ENCODE measurements at places on chromosomes 2 and 18. TPM values are rescaled to one million over a fixed set of nuclear protein-coding genes. Genes with fewer than 3 reads are reported as not detected.
A peak's percentile ranks its signal among the peaks of the same experiment; 100 is the strongest.

Gene FBLN7
- total RNA-seq: 0.59 TPM

DNA sequence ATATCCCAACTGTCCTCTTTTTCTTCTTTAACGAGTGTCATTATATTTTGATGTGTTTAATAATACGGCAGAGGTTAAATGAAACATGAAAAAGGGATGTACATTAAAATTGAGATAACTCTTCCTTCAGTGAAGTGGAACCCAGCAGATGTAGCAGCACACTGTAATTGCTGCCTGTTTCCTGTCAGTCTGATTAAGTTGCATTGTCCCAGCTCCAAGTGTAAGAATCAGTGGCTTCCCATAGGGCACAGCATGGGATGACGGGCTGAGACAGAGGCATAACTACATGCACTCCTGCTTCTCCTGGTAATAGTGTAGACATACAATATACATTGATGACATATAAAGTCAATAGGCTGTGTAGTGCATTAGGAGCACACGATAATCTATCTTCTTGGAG lies 175.8 kb upstream of the TCF4 start:
- no peak for DNase-seq

DNA sequence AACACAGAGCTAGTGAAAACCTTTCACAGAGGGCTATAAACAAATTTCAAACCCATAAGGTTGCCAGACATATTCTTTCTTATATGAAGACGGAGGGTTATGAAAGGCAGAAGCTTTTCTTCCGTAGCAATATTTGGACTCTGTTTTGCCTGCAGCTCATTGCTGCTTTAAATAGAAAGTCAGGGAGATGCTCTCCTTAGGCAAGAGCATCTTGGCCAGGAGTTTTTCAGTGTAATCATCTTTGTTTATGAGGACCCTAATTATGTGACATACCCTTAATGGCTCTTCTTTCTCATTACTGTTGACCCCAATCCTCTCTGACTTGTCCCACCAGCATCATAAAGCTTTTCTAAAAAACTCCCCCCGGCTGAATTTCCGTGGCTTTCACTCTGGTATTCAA lies 433.4 kb upstream of the NRXN1 start:
- no peak for DNase-seq

- DNase-seq: no peak
Measured at GRCh38 chr2:100141906-100142305, 484 bp downstream of the AFF3 start.

DNA sequence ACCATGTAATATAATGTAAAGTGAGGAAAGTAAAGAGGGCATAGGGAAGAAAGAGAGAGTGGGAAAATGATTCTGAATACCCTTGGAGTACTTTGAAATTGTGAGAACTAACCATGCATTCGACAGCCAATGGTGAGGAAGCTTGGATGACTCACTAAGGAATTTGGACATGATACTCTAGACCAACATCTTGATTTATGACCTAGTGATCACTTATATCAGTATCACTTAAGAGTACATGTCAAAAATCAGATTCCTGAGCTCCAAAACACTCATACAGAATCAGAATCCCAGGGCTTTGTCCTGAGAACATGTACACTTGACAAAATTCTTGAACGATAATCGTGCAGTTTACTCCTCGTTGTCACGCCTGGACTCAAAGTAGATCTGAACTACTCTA lies 1899.8 kb upstream of the PIK3C3 start:
- no peak for DNase-seq

Gene SERPINB13
- not detected for total RNA-seq

DNA sequence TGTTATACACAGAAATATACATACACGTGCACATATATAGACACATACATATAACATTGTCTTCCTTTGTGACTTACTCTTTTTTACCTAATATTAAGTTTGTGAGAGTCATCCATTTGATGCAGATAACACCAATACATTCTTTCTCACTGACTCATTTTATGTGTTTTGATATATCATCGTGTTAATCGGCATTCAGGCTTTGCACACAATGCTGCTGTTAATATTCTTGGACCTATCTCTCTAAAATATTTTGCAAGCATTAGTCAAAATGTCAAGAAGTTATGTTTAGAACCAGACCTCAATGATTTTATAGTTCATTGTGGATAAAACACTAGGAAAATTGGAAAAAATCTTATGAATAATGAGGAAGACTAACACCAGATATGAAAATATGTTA lies 441.1 kb downstream of the LRATD1 start:
- no peak for DNase-seq

Gene DNER
- total RNA-seq: 0.13 TPM

DNA sequence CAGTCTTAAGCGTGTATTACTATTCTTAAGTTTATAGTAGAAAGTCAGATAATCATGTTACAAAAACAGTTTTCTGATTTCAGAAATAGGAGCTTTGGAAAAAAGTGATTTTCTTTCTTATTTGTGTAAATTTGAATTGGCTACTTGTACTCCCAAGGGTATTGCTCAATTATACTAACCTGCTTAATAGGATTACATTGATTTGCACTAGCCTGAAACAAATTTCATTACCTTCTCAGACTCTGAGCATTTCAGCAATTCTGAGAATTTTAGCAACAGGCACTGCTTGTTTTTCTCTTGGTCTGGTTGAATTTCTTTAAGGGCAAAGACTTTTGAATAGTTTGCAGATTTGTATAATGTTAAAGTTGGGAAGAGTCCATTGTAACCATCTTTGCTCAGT lies 87.2 kb upstream of the NXPH2 start:
- no peak for DNase-seq

Gene CDH19
- 13.2 TPM for total RNA-seq

DNA sequence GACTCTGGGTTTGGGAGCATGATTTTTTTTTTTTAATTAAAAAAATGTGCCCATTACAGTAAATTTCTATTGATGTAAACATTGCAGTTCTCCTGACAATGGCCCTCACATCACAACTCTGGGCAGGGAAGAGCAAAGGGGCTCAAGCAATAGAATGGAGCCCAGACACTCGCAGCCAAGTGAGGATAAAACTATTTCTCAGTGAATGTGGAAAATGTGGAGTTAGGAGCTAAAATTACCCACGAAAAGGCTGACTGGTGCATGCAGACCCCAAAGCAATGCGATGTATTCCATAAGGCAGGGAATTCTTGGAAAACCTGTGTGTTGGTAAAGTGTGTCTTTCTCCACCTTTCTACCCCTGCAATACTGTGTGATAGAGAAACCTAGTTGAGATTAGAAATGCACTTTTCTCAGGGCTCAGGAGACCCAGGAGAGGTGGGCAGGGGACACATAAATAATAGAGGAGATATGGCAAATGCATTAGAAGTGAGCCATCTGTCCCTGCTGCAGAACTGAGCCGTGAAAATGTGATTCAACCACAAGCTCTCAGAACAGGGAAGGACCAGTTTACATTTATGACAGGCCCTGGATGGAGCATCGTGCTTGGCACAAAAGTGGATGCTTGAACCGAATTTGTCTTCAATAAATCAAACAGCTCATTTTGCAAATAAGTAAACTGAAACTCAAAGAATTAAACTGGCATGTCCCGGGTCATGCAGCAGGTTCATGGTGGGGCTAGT lies 100.1 kb downstream of the MYCN start:
- no peak for DNase-seq

Gene WDR43
- 22.3 TPM for total RNA-seq

GRCh38 chr2:74958274-74959105 lies at the start of gene POLE4:
Gene POLE4, plus strand, starts transcription at chr2:74958643. Its CDS starts 37 bp downstream, at chr2:74958680.
- DNase-seq: peak; percentile 92

GRCh38 chr2:172403402-172403801 lies 24.0 kb upstream of the ITGA6 start:
- DNase-seq: no peak

Gene EPB41L3
- total RNA-seq: 7.1 TPM

Gene TRAPPC8
- 30.9 TPM for total RNA-seq

- DNase-seq: no peak
Measured at GRCh38 chr2:64142741-64143168, 1.5 kb downstream of the PELI1 start.

- DNase-seq: no peak
Measured at GRCh38 chr2:109369671-109370191, 240.7 kb downstream of the SH3RF3 start.

GRCh38 chr2:8985561-8986326 lies 17.7 kb downstream of the MBOAT2 start:
- no peak for DNase-seq

DNA sequence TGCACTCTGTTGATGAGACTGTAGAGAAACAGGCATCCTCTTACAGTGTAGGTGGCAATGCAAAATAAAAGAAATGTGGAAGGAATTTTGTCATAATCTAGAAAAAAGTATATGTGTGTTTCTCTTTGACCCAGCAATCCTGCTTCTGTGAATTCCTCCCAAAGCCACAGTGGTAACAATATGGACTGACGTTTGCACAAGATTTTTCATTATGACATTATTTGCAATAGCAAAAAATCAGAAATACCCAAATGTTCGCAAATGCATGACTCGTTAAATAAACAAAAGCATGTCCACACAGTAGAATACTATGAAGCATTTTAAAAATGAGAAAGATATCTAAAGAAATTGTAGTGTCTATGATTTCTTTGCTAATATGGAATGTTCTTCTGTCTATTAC lies 255.2 kb upstream of the NRP2 start:
- DNase-seq: no peak

Gene VWA3B
- 0.87 TPM for total RNA-seq

Gene DNAH6
- total RNA-seq: 0.23 TPM

- no peak for DNase-seq
Measured at GRCh38 chr2:185802926-185803325, 64.3 kb downstream of the FSIP2 start.

DNA sequence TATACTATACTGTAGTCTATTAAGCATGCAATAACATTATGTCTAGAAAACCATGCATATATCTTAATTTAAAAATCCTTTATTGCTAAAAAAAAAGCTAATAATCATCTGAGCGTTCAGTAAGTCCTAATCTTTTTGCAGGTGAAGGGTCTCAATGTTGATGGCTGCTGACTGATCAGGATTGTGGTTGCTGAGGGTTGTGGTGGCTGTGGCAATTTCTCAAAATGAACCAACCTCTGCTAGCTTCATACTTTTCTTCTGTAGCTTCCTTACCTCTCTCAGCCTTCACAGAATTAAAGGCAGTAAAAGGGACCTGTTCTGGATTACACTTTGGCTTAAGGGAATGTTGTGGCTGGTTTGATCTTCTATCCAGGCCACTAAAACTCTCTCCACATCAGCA lies 235.8 kb downstream of the NBAS start:
- no peak for DNase-seq

DNA sequence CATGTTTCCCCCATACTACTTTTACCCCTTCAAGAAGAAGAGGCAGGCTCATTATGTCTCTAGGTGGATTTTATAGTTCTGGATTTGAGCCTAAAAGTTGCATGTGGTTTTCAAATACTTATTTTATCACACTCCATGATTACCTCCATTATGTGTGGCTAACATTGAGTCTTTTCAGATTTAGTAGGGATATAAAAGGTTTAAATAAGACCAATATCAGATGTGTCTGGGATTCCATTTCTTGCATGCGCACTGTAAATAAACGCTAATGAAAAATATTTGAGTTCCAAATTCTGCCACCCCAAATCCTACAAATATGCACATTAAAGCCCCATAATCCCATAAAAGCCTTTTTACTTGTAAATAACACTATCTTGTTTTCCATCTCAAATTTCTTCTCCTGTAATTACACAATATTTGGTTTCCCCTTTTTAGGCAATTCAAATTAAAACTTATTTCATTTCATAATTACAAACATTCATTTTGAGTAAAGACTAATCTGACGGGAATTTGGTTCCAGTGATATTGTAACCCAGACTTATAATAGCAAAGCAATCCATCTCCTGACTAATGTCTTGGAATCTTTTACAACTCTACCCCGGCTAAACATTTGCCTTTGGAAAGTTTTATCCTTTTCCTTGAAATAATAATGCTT lies 600.0 kb downstream of the SLC4A3 start:
- DNase-seq: no peak

Gene SERPINB3
- not detected for total RNA-seq

- DNase-seq: no peak
Measured at GRCh38 chr2:10271946-10272345, 30.8 kb upstream of the HPCAL1 start.

DNA sequence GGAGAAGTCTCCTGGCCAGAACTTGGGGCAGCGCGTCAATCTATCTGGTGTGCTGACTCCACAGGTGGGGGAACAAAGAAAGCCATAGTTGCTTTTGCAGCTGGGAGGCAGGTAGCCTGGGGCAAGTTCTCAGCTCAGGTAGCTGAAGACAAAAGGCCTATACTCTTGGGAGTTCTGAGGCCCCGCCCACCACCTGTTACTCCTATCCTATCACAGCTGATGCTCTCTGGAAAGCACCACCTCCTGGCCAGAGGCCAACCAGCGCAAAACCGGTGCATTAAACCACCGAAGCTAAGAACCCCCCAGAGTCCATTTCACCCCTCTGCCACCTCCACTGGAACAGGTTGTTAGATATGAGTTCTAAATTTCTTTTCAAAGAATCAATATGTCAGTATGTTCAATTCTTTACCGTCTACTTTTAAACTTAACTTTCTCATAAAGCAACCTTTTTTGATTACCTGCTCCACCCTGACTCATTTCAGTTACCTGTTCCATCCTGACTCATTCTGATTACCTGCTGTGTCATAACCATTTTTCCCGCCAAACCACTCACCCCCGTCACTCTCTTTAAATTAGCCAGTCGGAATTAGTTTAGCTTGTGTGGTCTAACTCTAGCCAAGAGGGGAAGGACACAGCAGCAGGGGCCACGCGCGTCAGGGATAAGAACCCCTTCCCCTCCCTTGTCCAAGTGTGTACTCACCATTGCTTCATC lies 43.4 kb downstream of the UPP2 start:
- DNase-seq: no peak

Gene DYNAP
- not detected for total RNA-seq

DNA sequence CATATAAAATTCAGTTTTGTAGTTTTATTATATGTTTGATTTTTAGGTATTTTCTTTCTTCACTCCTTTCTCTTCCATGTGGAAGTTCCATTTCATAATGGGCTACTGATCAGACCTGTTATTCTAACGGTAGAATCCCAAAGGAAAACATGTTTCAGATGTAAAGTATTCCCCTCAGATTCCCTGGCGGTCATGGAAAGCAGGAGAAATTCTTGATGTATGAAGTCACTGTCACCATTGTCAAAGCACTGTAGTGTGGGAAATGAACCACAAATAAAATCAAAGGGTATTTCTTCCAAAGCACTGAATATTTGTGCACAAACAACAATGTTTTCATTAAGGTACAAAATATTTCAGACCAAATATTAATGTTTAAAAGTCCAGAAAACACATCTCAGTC lies 237.3 kb upstream of the KLHL14 start:
- DNase-seq: no peak

Gene CD8B2
- not detected for total RNA-seq

DNA sequence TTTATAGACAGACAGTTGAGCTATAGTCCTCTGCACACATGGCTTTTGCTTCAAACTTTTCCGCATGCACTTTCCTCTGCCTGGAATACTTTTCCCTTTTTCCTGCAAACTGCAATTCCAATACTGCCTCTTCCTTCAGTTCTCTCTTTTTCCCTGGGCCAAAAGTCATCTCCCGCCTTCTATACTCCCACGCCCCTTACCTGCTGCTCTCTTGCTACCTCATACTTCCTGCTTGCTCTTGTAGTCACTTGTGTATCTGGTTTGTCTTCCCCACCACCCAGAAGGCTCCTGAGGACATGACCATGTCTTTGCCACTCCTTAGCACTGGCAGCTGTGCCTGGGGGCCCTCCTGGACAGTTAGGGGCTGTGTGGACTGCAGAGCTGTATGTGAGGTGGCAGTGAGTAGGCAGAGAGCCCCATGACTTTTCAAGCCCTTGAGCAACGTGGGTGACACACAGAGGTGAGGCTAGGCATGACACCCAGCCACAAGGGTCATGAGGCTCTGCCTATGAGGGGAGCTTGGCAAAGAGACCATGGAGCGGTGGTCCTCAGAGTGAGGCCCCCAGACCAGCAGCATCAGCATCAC lies 23.2 kb downstream of the SPEG start:
- DNase-seq: no peak

All from heart right ventricle (tissue), 16 donors.